ENCODE measurements at places on chromosomes 2 and 18. TPM values are rescaled to one million over a fixed set of nuclear protein-coding genes. Genes with fewer than 3 reads are reported as not detected.

DNA sequence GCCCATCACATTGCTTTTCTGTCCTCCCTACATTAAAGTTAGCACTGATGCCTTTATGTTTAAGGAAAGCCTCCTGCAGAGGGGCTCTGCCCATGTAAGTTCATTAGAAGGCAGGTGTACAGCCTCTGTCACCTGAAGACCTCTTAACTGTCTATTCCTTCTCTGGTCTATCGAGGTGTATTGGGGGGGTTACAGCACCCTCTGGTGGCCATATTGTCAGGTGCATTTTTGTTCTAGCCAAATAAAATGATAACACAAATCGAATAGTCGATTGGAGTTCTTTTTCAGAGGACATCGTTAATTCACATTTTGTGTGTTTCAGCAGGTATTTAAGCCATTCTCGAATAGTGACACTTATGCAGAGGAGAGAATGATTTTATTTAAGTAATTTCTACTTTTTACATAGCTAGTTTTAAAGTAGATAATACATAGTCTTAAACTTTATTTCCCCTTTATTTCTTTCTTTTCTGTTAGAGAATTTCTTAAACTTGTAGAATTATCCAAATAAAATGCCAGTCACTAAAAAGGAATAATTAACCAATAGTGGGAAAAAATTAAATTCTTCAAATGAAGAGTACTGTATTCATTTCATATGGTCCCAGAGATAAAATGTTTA is 136.8 kb downstream of the NEDD4L start:
- DNase-seq: peak; percentile 72

DNA sequence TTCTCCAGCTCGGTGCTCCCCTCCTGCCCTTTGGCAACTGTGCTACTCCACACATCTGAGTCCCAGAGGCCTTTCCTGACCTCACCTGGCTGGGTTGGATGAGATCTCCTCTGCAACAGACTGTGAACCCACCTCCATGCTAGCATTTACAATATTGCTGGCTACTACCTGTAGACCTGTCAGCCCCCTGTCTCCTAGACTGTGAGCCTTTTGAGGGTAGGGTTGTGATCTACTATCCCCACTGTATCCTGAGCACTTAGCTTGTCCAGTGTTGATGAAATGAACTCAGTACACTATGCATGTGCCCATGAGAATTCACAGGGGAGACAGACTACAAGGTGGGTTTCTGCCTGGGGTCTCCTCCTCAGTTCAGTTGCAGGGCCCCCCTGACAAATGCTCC is 70.1 kb downstream of the C1QL2 start:
- DNase-seq: no peak

DNA sequence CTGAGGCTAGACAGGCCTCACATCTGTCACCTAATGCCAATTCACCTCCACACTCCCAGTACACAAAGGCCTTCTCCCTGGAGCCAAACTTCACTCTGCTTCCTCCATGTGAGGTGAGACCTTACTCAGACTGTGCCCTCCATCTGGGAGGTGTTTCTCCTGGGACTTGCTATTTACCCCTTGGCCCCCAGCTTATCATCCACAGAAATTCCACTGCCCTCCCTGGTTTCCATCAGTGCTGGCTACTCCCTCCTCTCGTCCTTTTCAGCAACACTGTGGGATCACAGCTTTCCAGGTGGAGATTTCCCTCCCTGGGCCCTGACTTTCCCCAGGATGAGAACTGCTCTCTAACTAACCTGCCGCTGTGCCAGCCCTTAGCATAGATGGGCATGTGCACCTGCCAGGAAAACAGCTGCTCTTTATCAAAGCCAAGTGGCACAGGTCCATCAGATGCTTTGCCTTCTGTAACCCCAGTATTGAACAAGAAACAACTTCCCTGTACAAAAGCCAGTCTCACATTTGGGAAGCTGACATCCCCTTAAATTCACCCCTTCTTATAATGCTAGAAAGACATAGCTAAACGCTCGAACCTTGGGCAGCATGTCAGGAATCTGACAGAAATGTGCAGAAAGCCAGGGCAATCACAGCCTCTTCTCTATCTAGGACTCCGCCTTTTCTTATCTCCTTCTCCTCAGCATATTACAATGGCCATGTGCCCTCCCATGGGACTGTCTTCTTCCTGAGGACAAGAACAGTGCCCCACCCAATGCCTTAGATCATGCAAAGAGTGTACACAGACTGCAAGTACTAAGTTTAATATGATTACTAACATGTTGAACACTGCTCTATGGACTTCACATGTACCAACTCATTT is 535.5 kb upstream of the ID2 start:
- no peak for DNase-seq

AGFG1 gene
- 126 TPM for total RNA-seq

LOXHD1 gene
- total RNA-seq: not detected

DNA sequence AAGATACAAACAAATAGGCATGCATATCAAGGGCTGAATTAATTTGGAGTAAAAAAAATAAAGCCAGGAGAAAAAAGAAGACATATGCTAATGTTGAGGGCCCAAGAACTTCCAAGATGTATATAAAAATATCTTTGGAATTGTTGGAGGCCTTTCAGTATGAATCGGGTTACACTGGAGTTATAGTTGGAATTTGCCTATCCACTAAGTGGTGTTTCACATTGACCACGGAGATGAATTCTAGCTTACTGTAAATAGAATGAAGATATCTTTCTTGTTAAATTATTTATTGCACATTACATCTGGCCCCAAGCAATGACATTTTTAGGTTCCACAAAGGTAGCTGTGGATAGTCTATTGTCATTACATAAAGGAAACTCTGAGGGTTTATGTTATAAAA is 38.5 kb upstream of the TRIB2 start:
- DNase-seq: no peak

- DNase-seq: no peak
Observed at GRCh38 chr2:25938345-25938744, 44.0 kb downstream of the KIF3C start.

GRCh38 chr18:31219395-31219794 is 56.7 kb upstream of the DSC1 start:
- DNase-seq: no peak

DNA sequence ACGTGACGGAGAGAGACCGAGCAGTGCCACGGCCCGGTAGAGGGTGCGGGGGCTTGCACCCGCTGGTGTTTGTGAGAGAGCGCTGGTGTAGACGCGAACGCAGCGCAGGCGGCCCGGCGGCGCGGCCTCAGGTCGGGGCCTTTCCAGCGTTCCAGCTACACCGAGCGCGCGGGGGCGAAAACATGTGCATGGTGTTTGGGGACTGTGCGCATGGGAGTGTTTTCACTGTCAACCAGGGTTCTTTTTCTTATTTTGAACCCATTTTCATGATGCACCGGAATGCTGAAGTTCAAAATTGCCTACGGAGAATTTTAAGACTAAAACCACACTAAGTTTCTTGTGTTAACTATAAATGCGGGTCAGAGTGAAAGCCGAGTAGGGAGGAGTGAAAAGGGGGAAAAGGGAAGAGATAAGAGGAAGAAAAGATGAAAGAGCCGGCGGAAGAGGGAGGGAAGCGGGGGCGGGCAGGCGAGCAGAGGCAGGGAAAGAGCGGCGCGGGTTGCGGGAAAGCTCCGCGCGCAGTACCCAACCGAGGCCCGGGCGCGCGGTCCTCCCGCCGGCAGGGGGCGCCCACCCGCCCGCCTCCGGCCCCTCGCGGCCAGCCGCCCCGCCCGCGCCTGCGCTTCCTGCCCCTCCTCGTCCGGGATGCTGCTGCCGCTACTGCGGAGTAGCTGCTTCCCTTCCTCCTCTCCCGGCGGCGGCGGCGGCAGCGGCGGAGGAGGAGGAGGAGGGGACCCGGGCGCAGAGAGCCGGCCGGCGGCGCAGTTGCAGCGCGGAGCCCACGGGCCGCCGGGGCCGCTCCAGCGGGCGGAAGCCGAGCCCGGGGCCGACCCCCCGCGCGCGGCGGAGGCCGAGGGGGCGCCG is at the start of gene RAB12:
RAB12 (plus strand) TSS at position 643 of the 864 bp plus-strand sequence; CDS start at position 646, 3 bp downstream.
- DNase-seq: peak; percentile 91

DNA sequence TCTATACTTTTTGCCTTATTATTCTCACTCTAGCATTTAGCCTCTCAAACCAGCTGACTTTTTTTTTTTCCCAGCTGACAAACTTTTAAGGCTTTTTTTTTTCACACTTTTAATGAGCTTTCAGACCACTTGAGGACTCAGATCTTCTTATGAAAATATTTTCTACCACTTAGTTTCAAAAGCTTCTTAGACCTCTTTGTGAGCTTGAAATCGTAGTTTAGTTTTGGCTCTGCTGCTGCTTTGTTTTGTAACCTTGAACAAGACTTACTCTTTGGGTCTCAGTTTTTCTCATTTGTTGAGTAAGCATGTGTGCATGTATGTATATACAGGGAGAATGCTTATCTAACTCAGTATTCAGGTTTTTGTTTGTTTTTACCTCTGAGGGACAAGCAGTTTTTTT is 3.5 kb downstream of the NBEAL1 start:
- no peak for DNase-seq

DNA sequence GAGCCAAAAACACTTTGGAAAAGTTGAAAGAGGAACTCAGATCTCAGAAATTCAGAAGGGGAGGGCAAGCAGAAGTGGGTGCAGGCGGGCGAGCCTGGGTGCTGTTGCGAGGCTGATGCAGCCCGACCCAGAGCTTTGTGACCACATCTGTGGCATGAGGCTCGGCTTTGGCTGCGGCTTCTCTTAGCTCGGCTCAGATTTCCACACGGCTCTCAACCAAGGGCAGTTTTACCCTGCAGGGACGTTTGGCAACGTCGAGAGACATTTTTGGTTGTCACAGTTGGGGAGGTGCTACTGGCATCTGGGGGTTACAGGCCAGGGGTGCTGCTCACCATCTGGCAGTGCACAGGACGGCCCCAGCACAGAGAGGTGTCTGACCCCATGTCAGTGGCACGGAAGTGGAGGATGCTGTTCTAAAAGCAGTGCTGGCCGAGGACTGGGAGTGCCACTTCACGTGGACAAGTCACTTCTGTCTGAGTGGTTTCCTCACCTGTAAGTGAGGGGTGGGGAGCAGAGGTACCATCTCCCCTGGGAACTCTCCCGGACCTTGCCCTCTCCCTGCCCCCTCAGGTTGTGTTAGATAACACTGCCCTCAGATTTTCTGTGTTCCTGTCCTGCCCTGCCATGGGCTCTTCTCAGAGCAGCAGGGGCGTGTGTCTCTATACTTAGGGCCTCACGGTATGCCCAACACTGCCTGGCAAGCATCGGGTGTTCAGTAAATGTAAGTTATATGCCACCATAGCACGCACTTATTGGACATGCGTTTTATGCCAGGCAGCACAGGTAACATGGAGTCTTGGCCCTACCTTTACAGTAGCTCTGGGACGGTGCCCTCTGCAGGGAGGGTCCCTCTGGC is 48.7 kb upstream of the FAHD2A start:
- DNase-seq: no peak
